ENCODE measurements at places on chromosomes 6 and 20. TPM values are rescaled to one million over a fixed set of nuclear protein-coding genes. Genes with fewer than 3 reads are reported as not detected.

GRCh38 chr6:124073021-124073420 is 269.4 kb downstream of the NKAIN2 start:
- no peak for DNase-seq

GRCh38 chr20:50118203-50118602 is 5.3 kb upstream of the UBE2V1 start:
- DNase-seq, result no peak

- DNase-seq, result no peak
Observed at GRCh38 chr6:89564752-89565427, 73.7 kb downstream of the LYRM2 start.

DNA sequence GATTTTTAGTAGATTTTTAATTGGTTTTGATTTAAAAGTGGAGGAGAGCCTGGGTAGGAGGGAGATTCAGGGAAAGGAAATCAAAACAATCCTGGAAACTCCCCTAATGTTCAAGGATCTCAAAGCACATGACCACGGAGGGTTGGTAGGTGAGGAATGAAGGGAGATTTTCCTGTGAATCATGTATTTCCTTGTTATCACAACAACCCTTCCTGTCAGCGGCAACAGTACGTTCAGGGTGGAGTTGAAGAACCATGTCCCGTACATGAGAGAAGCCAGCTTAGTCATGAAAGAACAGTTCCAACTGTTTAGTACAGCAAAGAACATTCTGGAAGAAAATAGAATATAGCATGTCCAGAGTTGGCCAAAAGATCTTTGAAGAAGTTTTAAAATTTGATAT is 79.4 kb upstream of the SCAF8 start:
- DNase-seq, result no peak

GRCh38 chr6:40410821-40411220 is 176.3 kb downstream of the LRFN2 start:
- DNase-seq, result no peak

GRCh38 chr20:358891-359555 is 12.1 kb downstream of the NRSN2 start:
- no peak for DNase-seq

DNA sequence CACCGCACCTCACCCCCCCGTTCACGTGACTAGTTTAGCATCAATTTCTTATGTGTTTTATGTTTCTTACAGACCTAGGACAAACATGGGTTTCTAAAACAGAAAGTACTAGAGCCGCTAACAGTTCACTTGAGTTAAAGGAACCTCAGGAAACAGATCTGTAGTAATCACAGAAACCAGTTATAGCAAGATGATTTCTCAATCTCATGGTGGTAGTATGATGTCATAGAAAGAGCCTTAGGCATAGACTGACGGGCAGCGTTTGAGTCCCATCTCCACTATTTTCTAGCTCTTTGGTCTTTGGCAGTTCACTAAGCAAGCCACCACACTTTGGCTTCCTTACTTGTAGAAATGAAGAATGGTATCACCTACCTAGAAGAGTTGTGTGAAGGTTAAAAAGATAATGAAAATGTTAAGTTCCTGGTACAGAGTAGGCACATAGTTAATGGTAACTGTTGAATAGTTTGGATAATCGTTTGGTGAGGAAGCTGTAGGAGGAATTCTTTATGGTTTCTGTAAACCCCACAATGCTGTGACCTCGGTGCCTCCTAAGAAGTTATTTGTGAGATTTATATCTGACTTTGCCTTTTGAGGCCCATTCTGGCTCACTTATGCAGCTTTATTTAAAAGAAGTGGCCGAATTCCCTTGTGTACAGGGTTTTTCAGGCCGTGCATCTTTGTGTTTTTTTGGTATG is 21.3 kb downstream of the CTNNBL1 start:
- no peak for DNase-seq

DNA sequence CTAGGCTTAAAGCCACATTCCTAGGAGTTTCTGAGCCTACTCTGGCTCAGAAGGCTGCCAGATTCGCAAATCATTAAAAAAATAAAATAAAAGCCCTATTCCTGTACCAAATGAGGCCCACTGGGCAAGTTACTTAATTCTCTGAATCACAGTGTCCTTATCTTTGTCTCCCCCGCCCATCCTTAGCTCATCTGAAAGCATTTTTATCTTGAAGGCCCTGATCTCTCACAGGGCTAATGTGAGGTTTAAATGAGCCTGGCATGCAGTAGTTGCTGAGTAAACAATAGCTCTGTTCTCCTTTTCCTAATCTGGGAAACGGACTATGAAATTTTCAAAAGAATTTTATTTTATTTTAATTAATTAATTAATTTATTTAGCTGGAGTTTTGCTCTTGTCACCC is 2.1 kb upstream of the ZBTB12 start:
- DNase-seq, result no peak

DNA sequence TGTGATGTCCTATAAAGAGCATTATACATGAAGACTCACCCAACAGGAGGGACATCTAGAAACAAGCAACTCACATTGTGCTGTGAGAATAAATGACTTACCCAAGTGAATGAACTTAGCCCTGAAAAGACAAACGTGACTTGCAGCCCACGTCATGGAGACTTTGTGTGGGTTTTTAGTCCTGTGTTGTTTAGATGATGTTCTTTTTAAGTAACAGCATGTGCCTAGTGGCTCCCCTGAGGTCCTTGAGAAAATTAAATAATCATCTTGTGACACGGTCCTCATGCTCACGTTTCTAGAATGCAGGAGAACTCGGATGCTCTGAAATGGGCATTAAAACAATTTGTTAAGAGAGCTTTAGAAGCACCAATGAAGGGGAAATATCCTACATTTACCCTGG is 165.1 kb downstream of the SASH1 start:
- DNase-seq, result no peak

DNA sequence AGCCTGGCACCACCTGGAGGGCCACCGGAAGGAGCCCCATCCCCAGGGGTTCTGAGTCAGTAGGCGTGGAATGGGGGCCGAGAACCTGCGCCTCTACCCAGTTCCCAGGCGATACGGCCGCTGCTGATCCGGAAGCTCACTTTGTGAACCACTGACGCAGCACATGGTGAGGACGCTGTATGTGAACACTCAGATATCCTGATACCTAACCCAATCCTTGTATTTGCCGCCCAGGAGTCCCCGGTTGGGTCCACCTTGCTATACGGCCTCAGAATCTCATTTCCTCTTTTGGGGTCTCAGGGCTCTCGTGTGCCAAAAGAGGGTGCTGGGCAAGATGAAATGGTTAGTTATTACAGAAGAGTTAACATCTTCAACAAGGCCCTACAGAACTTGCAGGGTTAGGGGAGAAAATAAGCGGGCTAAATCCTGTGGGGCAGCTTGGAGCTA is 604 bp upstream of the RAB5IF start:
- no peak for DNase-seq

DNA sequence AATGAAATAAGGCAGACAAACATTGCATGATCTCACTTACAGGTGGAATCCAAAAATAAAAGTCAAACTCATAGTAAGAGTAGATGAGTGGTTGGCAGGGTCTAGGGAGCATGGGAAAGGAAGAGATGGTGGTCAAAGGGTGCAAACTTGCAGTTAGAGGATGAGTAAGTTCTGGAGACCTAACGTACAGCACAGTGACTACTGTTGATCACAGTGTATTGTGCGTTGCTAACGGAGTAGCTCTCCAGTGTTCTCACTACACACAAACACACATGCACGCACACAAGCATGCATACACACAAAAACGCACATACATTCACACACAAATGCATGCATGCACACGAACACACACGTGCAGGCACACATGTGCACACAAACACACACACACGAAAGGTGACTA is 54.9 kb downstream of the LY86 start:
- no peak for DNase-seq

TULP1 gene
- total RNA-seq, result not detected

ZBP1 gene
- not detected for total RNA-seq

FAM110A gene
- total RNA-seq, result 16.8 TPM

JPH2 gene
- 0.07 TPM for total RNA-seq

PLCB1 gene
- 13.7 TPM for total RNA-seq

CCN6 gene
- total RNA-seq, result not detected

SOX18 gene
- not detected for total RNA-seq

SLC32A1 gene
- 0.09 TPM for total RNA-seq
